Activated CD8-positive, alpha-beta memory T cell treated with anti-CD3 and anti-CD28 coated beads, Interleukin-2, amount 10 ng/mL, durations not matched to agents 7 days and 5 days (primary cell): ENCODE measurements at places on chromosomes 4 and X.

DNA sequence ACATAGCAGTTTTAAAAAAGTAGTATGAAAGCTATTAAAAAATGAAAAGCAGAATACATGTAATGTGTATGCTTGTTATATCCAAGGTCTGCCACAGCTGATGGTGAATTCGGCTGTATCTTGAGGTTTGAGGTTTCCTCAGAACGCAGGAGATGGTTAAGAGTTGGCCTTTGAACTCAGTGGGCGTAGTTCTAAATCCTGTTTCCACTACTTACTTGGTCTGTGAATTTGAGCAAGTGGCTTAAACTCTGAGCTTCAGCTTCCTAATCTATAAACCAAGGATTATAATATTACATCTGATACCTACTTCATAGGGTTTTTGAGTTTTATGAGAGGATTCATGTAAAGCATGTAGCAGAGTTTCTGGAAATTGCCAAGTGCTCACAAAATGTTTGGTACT is 125.2 kb downstream of the STIM2 start:
- DNase-seq: peak; percentile 72

DNA sequence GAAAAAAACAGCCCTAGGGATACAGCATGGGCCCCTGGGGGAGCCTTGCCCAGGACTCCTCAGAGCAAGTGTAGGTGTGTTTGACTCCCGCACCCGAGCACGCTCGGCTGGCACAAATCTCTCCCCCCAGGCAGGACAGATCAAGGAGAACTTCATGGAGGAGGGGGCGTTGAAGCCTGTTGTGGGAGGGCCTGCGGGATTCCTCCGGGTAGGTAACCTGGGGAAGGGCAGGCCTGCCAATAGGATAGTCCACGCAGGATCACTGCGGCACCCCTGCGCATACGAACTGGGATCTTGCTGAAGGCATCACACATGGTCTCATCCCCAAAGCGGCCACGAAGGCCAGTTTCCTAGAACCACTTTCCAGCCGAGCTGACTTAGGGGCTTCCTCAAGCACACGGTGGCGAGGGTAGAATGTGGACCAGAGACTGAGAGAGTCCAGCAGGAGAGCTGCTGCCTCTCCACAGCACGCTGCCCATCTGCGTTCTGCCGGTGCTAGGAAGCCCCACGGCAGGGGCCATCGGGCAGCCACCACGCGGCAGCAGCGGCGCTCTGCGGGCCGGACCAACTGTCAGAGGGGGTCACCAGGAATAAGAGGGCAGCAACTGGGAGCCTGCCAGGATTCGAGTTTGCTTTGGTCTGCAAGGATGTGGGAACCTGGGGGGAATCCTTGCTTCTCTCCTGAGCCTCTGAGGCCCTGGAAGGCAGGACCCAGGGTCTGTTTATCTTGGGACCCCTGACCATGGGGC is 56.8 kb downstream of the WFS1 start:
- DNase-seq: no peak

GRCh38 chrX:25012433-25012735 is 3.4 kb downstream of the ARX start:
- no peak for DNase-seq

- peak; percentile 70 for DNase-seq
Observed at GRCh38 chr4:8419222-8420041, 21.1 kb downstream of the ACOX3 start.

- no peak for DNase-seq
Observed at GRCh38 chr4:183499389-183499788, 5.5 kb upstream of the ING2 start.

DNA sequence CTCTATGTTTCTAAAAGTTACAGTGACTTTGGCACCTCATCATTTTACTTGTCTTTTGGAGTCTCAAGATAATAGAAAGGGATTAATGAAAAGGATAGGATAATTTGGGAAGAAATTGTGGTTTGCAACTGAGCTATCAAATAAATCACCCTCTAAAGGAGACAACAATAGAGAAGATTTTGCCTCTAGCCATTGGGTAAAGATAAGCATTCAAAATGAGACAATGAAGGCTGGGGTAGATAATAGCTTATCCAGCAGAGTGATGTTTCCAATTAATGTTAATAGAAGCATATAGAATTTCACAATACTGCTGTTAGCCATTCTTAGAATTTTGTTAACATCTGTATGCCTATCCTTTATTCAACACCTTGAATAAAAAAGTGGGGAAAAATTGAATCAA is 1177.6 kb downstream of the ADGRL3 start:
- DNase-seq: no peak

DNA sequence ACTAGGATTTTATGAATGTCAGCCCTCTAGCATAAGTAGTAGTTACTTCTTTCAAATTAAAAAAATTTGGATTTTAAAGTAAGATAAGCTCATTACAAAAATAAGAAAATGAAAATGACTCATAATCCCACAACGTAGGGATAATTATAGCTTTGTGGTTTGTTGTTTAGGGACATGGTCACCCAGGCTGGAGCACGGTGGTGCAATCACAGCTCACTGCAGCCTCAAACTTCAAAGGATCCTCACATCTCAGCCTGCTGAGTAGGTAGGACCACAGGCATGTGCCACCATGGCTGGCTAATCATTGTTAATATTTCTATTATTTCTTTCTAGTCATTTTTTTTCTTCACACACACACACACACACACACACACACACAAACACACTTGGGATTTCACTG is 57.6 kb downstream of the PLAC1 start:
- DNase-seq: no peak

- DNase-seq: no peak
Observed at GRCh38 chrX:39630344-39630743, 467.4 kb downstream of the BCOR start.

DNA sequence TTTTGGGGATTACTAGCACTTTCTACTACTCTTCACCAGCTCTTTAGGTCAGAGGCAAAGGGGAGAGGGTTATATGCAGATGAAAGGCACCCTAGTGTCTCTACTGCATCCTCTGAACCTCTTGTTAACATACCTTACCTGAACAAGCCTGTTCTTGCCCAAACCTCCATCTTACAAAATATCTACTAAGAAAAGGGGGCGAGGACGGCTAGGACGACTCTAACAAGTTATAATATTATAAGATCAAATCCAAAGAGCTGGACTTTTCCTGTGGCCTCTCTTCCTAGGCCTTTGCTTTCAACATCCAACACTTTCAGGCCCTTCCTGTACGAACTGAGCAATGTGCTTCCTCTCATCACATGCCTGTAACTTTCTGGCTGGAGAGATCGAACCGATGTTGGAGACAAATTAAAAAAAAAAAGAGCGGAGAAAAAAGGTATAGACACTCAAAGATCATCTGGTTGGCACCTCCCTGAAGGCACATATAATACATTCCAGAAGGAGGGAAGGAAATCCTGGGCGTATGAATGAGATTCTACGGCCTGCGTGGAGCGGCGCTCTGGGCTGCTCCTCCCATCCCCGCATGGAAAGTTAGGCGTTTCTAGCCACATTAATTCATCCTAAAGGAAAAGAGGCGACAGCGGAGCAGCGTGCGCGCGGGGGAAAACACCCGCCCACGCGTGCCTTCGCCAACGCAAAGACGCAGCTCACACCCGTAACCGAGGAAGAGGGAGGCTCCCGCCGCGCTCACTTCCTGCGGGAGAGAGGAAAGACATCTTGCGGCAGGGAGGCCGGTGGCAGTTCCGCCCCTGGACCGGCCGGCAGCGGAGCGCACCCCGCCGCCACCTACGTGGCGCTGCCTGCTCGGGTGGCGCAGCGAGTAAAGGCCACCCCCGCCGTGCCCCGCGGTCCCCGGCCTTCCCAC is 808 bp downstream of the PRDM5 start:
- peak; percentile 53 for DNase-seq

DNA sequence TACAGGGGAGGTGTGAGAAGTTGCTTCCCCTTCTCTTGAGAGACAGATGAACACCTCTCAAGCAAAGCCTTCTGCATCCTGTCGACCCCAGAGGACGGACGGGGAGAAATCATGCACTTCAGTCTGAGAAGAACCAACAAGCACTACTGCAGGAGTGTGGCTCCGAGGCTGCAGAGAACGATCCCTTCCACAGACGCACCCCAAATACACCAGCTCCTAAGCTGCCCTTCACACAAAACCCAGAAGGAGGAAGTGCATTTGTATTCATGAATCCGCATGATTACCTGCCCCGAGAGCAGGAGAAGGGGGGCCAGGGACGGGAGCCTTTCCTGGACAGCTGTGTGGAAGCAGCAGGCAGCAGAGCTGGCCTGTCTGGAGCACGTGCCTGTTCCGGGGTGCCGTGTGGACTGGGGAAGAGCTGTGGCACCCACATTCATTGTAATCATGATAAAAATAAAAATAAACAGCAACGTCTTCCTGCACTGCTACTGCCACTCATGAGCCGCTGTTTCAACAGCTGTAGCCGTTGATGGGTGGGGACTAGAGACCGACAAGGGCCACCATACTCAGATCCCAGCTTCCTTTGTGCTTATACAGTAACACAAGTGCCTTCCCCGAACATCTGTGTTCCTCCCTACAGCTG is 42.9 kb downstream of the ACSL1 start:
- no peak for DNase-seq

- no peak for DNase-seq
Observed at GRCh38 chr4:140867356-140867755, 111.2 kb upstream of the TBC1D9 start.

DNA sequence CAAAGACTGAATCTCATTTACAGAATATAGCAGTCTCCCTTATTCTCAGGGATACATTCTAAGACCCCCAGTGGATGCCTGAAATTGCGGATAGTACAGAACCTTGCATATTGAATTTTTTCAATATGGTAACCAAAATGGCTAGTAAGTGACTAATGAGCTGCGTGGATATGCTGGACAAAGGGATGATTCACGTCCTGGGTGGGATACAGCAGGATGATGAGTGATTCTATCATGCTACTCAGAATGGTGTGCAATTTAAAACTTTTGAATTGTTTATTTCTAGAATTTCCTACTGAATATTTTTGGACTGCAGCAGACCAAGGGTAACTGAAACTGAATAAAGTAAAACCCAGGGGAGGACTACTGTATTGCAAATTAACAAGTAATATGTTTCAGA is 66.7 kb downstream of the STAG2 start:
- no peak for DNase-seq

DNA sequence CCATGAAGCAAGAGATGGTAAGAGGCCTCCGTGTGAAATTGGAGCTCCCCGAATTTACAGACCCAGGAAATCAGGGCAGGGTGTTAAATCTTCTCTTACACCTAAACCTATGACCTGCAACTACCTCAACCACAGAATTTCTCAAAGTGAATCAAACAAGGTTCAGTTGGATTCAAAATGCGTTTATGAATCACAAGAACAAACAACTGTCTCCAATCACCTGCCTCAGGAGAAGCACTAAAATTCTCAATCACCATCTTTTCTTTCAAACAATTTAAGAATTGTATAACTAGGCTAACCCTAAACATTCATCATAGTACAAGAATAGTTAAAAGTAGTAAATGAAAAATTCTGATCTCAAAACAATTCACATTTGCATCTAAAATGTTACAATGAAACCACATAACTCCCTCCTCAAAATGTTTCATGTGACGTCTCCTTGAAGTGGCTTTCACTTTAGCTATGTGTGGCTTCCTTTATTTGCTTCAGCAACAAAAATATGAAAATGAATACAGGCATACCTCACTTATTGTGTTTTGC is 19.2 kb downstream of the PPP3CA start:
- DNase-seq: peak; percentile 55

DNA sequence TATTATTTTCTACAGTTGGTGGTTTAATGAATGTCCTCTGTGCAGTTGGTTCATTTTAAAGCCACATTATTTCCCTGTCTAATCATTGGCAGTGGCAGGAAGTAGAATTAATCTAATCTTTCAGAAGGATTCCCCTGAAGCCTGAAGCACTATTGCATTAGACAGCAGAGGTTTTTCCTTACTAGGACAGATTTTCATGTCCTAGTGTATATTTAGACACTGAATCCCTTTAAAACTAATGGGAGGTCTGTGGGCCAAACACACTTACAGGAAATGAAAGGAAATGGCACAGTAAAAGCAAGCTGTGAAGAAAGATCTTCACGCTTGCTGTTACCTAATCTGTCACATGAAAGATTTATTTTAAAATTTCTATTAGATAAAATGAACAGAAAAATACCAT is 165.2 kb downstream of the SLC39A8 start:
- no peak for DNase-seq

GRCh38 chrX:38175139-38175538 is 45.5 kb downstream of the SRPX start:
- DNase-seq: no peak

- no peak for DNase-seq
Observed at GRCh38 chrX:13472975-13473374, 96.4 kb upstream of the EGFL6 start.

GRCh38 chr4:145679991-145680455 is at the start of gene C4orf51:
TSS of gene C4orf51 (plus strand) at chr4:145680146. CDS start at chr4:145680204, 58 bp downstream.
- no peak for DNase-seq

- DNase-seq: no peak
Observed at GRCh38 chrX:11470250-11470974, 177.2 kb downstream of the AMELX start.

GRCh38 chr4:128301979-128302378 is 14.4 kb upstream of the PGRMC2 start:
- no peak for DNase-seq

GRCh38 chr4:39660045-39660444 is 21.4 kb upstream of the SMIM14 start:
- DNase-seq: no peak

GRCh38 chr4:88439161-88439760 is 17.7 kb upstream of the HERC5 start:
- no peak for DNase-seq
